ENCODE measurements at places on chromosomes 2 and 18.
A peak's percentile ranks its signal among the peaks of the same experiment; 100 is the strongest.

- no peaks in the 10 kb centered on the region for H3K4me1 ChIP-seq
- no peaks in the 10 kb centered on the region for H3K36me3 ChIP-seq
- no peaks in the 10 kb centered on the region for H3K27me3 ChIP-seq
Observed at GRCh38 chr2:191173206-191173605, 22.4 kb upstream of the STAT4 start.

DNA sequence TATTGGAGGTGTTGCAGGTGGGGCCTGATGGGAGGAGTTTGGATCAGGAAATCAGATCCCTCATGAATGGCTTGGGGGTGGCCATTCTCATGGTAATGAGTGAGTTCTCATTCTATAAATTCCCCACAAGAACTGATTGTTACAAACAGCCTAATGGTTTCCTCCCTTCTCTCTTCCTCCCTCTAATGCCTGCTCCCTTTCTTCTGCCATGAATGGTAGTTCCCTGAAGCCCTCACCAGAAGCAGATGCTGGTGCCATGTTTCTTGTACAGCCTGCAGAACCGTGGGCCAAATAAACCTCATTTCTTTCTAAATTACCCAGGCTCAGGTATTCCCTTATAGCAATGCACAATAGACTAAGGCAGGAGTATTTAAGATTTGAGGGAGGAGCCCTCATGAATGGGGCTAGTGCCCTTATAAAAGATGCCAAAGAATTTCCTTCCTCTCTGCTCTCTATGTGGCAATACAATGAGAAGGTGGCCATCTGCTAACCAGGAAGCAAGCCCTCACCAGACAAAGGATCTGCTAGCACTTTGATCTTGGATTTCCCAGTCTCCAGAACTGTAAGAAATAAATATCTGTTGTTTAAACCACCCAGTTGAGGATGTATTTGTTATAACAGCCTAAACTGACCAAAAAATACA, 251.8 kb downstream of the ZEB2 start:
- no peak for DNase-seq
- no peaks in the 10 kb centered on the region for H3K4me1 ChIP-seq
- no peak overlapping the region for H3K4me3 ChIP-seq
- H3K36me3 ChIP-seq = no peaks in the 10 kb centered on the region
- no peaks in the 10 kb centered on the region for H3K27me3 ChIP-seq

DNA sequence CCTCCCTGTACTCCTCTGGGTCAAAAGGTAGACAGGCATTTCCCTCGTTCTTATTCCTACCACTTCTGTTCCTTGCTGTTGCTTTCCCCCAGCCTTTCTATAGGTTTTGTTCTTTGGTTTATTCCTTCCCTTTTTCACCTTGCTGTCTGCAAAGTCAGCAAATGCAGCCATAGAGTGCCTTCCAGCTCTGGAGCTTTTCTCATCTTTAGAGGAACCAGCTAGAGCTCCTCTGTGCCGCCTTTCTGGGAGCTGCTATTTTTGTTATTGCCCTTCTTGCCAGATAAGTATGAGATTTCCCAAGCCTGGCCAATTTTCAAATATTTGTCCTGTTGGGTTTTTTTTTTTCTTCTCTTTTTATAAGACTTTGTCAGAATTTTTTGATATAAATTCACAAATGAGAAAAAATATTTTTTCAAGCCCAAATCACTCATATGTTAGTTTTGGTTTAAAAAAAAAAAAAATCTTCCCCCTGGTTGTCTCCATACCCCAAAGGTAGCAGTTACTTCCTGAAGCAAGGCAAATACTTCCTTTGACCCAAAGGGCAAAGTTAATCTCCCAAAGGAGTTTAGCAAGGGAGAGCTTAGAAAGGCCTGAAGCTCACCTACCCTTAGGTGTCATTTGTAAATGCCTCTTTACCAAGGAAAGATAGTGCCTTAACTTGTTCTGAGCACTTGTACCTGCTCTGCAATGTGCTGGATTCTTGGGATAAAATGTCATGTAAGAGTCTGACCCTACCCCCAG, 5.1 kb upstream of the TTC27 start:
- H3K4me1 ChIP-seq = peaks cover 26% of the 10 kb centered on the region
- peaks cover 3% of the 10 kb centered on the region for H3K36me3 ChIP-seq
- H3K27me3 ChIP-seq = no peaks in the 10 kb centered on the region
- peak overlapping the region; percentile 76 for H3K27ac ChIP-seq
- no peak for DNase-seq
- H3K4me3 ChIP-seq = no peak overlapping the region

GRCh38 chr2:43021791-43022509, 204.5 kb downstream of the ZFP36L2 start:
- no peaks in the 10 kb centered on the region for H3K27me3 ChIP-seq
- no peak overlapping the region for H3K4me3 ChIP-seq
- no peaks in the 10 kb centered on the region for H3K4me1 ChIP-seq
- no peak overlapping the region for H3K27ac ChIP-seq

- H3K27ac ChIP-seq = peak within 1 kb of the TSS; percentile 99
- H3K4me3 ChIP-seq = peak within 1 kb of the TSS; percentile 85
- H3K4me1 ChIP-seq = peaks cover 3% of the 10 kb centered on the region
- no peaks in the 10 kb centered on the region for H3K27me3 ChIP-seq
- peak; percentile 30 for DNase-seq
Observed at GRCh38 chr2:201116115-201116958, at the start of gene CFLAR. Gene CFLAR, plus strand, starts transcription at chr2:201116164. Its CDS starts 13,702 bp downstream, at chr2:201129866.

DNA sequence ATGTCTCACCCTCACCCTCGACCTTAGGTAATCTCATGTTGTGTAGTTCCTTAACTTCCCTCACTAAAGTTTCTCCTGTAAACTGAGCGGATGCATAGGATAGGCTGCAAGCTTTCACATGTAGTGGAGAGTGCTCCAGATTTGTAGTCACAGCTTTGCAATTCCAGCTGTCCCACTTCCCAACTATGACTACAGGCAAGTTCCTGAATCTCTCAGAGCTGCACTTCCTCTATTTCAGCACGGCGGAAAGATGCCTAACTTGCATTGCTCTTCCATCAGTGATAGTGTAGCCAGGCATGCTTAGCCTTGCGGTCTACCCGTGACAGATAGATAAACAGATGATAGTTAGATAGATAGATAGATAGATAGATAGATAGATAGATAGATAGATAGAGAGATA, 183.1 kb upstream of the CCDC68 start:
- no peaks in the 10 kb centered on the region for H3K36me3 ChIP-seq
- H3K27ac ChIP-seq = no peak overlapping the region
- no peak for DNase-seq
- H3K4me1 ChIP-seq = no peaks in the 10 kb centered on the region

- no peak overlapping the region for H3K27ac ChIP-seq
- no peaks in the 10 kb centered on the region for H3K27me3 ChIP-seq
- H3K4me3 ChIP-seq = no peak overlapping the region
- no peaks in the 10 kb centered on the region for H3K36me3 ChIP-seq
- DNase-seq = no peak
Observed at GRCh38 chr2:8541223-8541622, 140.6 kb upstream of the ID2 start.

DNA sequence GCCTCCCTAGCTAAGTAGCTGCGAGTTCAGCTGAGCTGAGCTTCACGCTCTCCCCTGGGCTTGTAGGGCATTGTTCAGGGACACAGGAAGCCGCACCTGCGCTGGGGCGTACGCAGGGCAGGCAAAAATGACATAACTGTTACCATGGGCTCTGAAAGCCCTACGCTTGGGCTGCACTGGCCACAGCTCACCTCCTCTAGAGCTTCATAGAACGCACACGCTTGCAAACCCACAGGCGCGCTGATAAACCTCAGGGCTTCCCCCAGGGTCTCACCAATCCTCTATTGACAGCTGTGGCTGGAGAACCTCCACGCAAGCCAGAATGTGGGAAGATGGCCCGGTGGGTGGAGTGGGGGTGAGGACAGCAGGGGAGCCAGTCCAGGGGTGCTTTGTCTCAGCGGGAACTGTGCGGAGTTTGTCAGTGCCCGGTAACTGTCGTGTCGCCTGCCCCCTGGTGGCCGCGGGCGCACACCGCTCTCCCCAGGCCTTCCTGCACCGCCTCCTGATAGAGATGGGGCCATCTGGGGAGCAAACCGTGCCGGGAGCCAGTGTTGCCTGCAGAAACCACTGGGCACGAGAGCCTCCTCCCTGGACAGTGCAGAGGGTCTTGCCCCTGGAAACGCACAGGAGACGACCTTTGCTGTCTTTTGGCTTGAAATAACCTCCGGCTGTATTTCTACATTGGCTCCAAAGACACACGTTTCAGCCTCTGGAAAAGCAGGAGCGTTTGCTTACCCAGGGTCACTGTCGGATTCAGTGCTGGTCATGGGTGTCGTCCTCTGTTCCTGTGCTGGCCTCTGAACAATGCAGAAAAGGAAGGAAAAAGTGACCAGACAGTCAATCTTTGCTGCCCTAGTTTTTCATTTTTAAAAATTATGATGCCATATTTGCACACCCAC, 17.0 kb upstream of the CIDEA start:
- no peaks in the 10 kb centered on the region for H3K4me1 ChIP-seq
- peak overlapping the region; percentile 12 for H3K4me3 ChIP-seq
- no peak for DNase-seq
- H3K27ac ChIP-seq = no peak overlapping the region
- H3K36me3 ChIP-seq = no peaks in the 10 kb centered on the region
- no peaks in the 10 kb centered on the region for H3K27me3 ChIP-seq

GRCh38 chr2:177553176-177553884, 160.8 kb downstream of the AGPS start:
- H3K27ac ChIP-seq = peak overlapping the region; percentile 87
- no peaks in the 10 kb centered on the region for H3K27me3 ChIP-seq
- peaks cover 3% of the 10 kb centered on the region for H3K4me1 ChIP-seq

DNA sequence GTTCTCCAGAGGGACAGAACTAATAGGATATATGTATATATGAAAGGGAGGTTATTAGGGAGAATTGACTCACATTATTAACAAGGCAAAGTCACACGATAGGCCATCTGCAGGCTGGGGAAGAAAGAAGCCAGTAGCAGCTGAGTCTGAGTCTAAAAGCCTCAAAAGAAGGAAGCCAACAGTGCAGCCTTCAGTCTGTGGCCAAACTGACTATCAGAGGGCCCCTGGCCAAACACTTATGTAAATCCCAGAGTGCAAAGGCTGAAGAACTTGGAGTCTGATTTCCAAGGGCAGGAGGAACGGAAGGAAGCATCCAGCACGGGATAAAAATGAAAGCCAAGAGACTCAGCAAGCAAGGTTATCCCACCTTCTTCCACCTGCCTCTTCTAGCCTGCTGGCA, 108.0 kb upstream of the LDLRAD4 start:
- H3K4me1 ChIP-seq = no peaks in the 10 kb centered on the region
- H3K27me3 ChIP-seq = no peaks in the 10 kb centered on the region
- no peak overlapping the region for H3K27ac ChIP-seq
- no peak overlapping the region for H3K4me3 ChIP-seq
- peaks cover 45% of the 10 kb centered on the region for H3K36me3 ChIP-seq

- H3K36me3 ChIP-seq = peaks cover 21% of the 10 kb centered on the region
- no peak for DNase-seq
- H3K4me3 ChIP-seq = no peak overlapping the region
- no peak overlapping the region for H3K27ac ChIP-seq
Observed at GRCh38 chr2:120283649-120284048, 31.0 kb downstream of the RALB start.

DNA sequence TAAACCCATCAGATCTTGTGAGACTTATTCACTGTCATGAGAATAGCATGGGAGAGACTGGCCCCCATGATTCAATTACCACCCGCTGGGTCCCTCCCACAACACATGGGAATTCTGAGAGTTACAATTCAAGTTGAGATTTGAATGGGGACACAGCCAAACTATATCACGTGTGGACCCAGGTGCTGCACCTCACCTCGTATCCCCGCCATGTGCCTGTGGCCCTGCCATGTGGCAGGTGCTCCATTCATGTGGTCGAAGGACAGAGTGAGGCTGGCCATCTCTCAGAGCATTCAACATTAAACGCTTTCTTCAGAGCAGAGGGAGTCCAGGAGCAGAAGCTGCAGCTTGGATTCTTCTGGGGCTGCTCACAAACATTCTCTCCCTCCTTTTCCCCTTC, 32.3 kb downstream of the MROH2A start:
- no peak for DNase-seq
- H3K27ac ChIP-seq = no peak overlapping the region
- H3K27me3 ChIP-seq = no peaks in the 10 kb centered on the region
- H3K36me3 ChIP-seq = no peaks in the 10 kb centered on the region

GRCh38 chr2:181985632-181986205, at the start of gene PPP1R1C:
Gene PPP1R1C, plus strand, starts transcription at chr2:181985853. Its CDS starts 258 bp downstream, at chr2:181986111.
- DNase-seq = no peak
- H3K27me3 ChIP-seq = no peaks in the 10 kb centered on the region
- H3K4me1 ChIP-seq = no peaks in the 10 kb centered on the region

DNA sequence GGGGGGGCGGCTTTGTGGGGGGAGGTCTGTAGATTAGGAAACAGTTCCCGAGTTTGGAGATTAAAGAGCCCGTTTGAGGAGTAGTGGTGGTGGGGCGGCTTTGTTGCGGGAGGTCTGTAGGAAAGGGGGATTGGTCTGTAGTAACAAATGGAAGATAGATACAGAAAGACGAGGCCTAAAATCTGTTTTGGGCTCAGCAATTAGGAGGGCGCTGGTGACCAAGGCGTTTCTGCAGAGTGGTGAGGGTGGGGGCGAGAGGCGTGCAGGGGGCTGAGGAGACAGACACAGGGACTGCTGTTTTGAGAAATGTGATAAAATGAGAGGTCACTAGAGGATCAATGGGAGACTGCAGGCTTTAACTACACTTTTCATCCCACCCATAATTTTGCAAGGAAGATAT, 1.6 kb upstream of the ADNP2 start:
- no peaks in the 10 kb centered on the region for H3K27me3 ChIP-seq
- no peaks in the 10 kb centered on the region for H3K36me3 ChIP-seq
- peaks cover 4% of the 10 kb centered on the region for H3K4me1 ChIP-seq
- no peak for DNase-seq
- H3K4me3 ChIP-seq = no peak overlapping the region

DNA sequence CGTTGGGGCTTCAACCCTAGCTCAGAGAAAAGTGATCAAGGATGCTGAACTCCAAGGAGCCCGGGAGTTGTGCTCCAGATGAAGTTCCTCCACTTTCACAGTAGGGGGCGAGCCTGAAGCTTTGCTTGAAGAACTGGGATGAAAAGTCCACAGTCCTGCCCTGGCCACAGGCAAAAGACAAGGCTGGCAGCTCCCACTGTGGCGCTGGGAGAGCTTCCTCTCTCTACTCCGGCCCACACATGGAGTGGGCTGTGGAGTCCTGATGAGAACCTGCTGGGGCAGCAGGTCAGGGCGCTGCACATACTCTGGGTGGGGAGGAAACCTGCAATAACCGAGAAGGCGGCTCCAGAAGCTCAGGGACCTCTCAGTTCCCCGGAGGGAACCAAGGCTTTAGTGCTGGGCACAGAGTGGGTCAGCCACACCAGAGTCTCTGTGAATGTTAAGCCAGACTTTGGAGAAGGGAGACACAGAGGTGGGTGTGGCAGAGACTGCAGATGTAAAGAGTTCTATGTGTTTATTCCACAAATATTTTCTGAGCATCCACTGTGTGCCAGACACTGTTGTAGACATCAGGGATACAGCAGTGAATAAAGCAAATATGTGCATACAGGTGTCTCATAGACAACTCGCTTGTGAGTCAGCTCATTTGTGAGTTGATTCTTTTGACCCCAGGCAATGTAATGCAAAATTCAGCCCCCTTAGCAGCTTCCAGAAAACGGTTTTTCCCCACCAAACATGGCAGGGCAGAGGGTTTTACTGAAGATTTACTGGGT, 48.0 kb upstream of the MRPL33 start:
- no peaks in the 10 kb centered on the region for H3K27me3 ChIP-seq
- H3K27ac ChIP-seq = peak overlapping the region; percentile 95
- H3K36me3 ChIP-seq = no peaks in the 10 kb centered on the region
- peaks cover 45% of the 10 kb centered on the region for H3K4me1 ChIP-seq

- no peak overlapping the region for H3K27ac ChIP-seq
- no peaks in the 10 kb centered on the region for H3K4me1 ChIP-seq
- H3K4me3 ChIP-seq = no peak overlapping the region
- no peak for DNase-seq
Observed at GRCh38 chr2:99756059-99756458, 266.2 kb upstream of the REV1 start.

Data from ascending aorta (tissue), 2 donors.